ENCODE measurements at places on chromosomes 1 and 21.

DNA sequence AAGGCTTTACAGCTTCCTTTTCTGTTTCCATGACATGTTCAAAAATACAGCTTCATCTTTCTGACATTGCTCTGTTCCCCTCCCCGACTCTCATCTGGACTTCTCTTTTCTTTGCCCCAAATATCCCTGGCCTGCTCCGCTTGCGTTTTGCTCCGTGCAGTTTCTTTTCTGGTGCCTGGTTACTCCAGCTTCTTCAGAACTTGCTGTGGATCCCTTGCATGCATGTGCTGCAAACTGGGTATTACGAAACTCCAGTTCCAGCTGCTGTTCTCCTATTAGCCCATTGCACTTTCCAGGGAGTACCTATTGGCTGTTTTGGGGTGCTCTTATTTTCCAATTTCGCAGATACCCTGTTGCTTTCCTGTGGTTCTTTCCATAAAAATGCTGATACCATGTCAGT, 9.9 kb upstream of the NDC1 start:
- DNase-seq: no peak

GRCh38 chr21:41316200-41317062, at the start of gene FAM3B:
Gene FAM3B (plus strand): TSS chr21:41316801. CDS start chr21:41316880, 79 bp downstream.
- DNase-seq: no peak

DNA sequence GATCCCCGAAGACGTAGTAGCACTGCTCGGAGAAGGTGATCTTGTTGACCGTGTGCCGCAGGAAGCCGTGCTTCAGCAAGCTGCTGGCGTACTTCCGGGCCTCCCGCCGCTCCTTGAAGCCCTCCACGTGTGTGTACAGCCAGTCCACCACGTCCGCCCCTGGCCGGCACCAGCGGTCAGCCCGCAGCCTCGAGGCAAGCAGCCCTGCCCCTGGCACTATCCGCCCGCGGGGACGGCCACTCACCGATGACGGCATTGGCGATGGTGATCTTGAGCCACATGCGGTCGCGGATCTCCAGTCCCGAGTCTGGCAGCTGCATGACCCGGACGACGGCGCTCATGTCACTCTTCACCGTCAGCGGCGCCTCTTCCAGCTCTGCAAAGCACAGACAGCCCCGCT, 7.2 kb downstream of the TAS1R3 start:
- DNase-seq: no peak

DNA sequence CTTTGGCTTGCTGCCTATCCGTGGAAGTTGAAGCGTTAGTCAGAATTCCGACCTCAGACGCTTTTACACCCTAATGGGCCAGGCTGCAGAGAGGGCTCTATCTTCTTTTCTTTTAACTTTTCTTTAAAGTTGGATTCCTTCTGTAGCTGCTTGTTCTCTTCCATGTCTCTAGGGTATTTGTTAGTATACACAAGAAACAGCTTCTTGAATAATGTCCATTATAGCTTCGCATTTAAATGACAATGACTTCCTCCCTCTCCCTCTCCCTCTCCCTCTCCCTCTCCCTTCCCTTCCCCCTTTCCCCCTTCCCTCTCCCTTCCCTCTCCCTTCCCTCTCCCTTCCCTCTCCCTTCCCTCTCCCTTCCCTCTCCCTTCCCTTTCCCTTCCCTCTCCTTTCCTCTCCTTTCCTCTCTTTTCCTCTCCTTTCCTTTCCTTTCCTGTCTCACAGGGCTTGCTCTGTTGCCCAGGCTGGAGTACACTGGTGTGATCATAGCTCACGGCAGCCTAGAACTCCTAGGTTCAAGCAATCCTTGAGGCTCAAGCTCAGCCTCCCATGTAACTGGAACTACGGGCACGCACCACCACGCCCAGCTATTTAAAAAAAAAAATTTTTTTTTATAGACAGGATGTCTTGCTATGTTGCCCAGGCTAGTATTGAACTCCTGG, 33.0 kb downstream of the RIPPLY3 start:
- DNase-seq: no peak

DNA sequence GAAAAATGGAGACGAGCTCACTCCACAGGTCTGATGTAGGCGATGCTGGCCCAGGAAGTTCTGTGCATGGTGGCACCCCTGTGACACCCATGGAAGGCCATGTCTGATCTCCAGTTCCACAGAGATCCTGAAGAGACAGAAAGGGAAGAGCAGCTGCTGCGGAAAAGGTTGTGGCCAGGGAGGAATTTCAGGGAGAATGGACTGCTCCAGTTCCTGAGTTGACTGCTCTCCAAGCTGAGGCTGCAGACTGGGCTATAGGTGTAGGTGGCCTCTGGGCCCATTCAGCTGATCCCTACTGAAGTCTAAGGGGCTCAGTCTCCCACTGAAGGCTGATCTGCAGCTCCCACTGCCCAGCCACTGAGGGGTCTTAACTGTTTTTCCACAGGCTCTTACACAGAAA, 89.2 kb downstream of the ETS2 start:
- DNase-seq: no peak

- DNase-seq: no peak
These were observed 1.8 kb downstream of the PTBP2 start for GRCh38 chr1:96723377-96723776.

GRCh38 chr1:1304331-1305299, 3.1 kb downstream of the ACAP3 start:
- DNase-seq: no peak

DNA sequence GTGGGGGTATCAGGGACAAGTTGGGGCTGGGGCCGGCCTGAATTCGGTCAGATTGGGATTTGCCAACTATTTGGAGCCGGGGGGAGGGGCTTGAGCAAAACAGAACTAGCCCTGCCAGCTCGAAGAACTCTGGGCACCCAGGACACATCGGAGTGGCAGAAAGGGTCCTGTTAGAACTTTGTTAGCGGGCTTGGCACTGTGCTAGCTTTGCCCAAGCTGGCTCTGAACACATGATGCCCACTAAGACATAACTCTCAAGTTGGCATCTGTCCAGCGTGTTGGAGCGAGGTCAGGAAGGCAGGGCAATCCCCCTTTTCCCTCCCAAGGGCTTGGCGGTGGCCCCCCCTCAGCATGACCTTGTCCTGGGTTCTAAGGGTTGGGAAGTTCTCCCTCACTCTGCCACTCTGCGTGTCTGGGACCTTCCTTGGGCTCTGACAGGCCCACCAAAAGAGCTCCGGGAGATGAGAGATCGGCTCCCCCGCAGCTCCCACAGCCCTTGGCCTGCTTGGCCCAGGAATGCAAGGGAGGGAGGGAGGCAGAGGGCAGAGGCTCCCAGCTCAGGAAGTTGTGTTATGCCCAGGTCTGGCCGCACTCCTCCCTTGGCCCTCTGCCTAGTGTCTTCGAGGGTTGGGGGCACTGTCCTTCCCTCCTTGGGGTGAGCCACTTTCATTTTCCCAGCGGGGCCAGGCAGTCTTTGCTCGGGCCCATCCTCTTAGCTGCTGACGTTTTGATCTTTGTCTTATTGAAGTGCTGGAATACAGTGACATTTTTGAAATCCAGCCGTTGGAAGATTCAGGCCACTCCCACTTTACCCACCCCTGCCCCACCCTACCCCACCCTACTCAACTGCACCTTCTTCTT, 1.2 kb downstream of the LMNA start:
- DNase-seq: no peak

- no peak for DNase-seq
These were observed 46.8 kb downstream of the PTPRU start for GRCh38 chr1:29282924-29283803.

GRCh38 chr1:233113009-233113879, 162.8 kb downstream of the NTPCR start:
- no peak for DNase-seq

- no peak for DNase-seq
These were observed 34.8 kb downstream of the SLX9 start for GRCh38 chr21:44974676-44975075.

- no peak for DNase-seq
These were observed 15.2 kb upstream of the LMNA start for GRCh38 chr1:156099282-156099681.

DNA sequence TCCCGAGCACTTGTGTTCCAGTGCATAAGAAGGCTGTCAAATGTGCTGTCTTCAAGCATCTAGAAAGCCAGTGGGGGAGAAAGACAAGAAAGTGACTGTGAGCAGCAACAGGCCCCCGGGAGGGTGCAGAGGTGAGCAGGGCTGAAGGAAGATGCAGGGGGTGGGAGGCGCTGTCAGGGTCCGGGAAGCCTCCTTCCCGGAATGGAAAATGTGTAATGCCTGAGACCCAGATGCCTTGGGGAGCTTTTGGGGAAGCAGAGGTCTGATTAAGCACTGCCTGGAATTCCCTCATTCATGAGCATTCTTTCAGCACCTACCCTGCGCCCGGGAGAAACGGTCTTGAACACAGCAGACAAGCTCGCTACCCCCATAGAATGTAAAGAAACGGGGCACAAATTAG, 1.3 kb downstream of the NPHP4 start:
- DNase-seq: no peak

Measured in NCI-H187 treated with DMSO at 0.1 percent for 48 hours (cell line).